ENCODE measurements at places on chromosomes 7 and 10. TPM values are rescaled to one million over a fixed set of nuclear protein-coding genes. Genes with fewer than 3 reads are reported as not detected.

Gene THSD7A
- polyA plus RNA-seq = 81.8 TPM

Gene ACTL6B
- polyA plus RNA-seq = not detected

Gene PPP1R3A
- polyA plus RNA-seq = not detected

Gene GSDME
- polyA plus RNA-seq = 15.3 TPM

Gene CCNY
- 100 TPM for polyA plus RNA-seq

Gene ANKRD22
- polyA plus RNA-seq = 0.52 TPM

Gene CLRN3
- polyA plus RNA-seq = 24.1 TPM

Gene FBXO24
- 2.2 TPM for polyA plus RNA-seq

Gene NMT2
- polyA plus RNA-seq = 31.5 TPM

Gene PKD2L1
- 0.30 TPM for polyA plus RNA-seq

Gene SNX10
- polyA plus RNA-seq = 21.0 TPM

Gene IRF5
- 14.7 TPM for polyA plus RNA-seq

Gene TMEM229A
- polyA plus RNA-seq = 0.19 TPM

Gene CALHM1
- 0.07 TPM for polyA plus RNA-seq

Gene GJD4
- polyA plus RNA-seq = 0.08 TPM

Gene SPDYE2B
- polyA plus RNA-seq = 0.79 TPM

Gene RNF148
- not detected for polyA plus RNA-seq

Gene TRUB1
- polyA plus RNA-seq = 46.7 TPM

Gene ARMH3
- 18.9 TPM for polyA plus RNA-seq

Gene HOXA4
- 23.1 TPM for polyA plus RNA-seq

Gene MYO1G
- polyA plus RNA-seq = 0.44 TPM

Gene RBM28
- polyA plus RNA-seq = 44.8 TPM

Gene PRLHR
- not detected for polyA plus RNA-seq

Gene SRPK2
- 61.1 TPM for polyA plus RNA-seq

Gene NODAL
- 0.15 TPM for polyA plus RNA-seq

Gene LLCFC1
- 0.43 TPM for polyA plus RNA-seq

Gene ADAM12
- polyA plus RNA-seq = 27.5 TPM

Gene TMEM130
- 4.7 TPM for polyA plus RNA-seq

Gene LIPN
- not detected for polyA plus RNA-seq

Gene LRRD1
- polyA plus RNA-seq = 0.17 TPM

Gene STAMBPL1
- 1.8 TPM for polyA plus RNA-seq
